ENCODE measurements at places on chromosomes 7 and 10.

- no peak for DNase-seq
These were observed 9.5 kb downstream of the PLXDC2 start for GRCh38 chr10:19825700-19826099.

- DNase-seq = no peak
These were observed 226.9 kb upstream of the SHH start for GRCh38 chr7:156039194-156039593.

- peak; percentile 83 for DNase-seq
These were observed 240.2 kb downstream of the ADAM12 start for GRCh38 chr10:126147866-126148587.

DNA sequence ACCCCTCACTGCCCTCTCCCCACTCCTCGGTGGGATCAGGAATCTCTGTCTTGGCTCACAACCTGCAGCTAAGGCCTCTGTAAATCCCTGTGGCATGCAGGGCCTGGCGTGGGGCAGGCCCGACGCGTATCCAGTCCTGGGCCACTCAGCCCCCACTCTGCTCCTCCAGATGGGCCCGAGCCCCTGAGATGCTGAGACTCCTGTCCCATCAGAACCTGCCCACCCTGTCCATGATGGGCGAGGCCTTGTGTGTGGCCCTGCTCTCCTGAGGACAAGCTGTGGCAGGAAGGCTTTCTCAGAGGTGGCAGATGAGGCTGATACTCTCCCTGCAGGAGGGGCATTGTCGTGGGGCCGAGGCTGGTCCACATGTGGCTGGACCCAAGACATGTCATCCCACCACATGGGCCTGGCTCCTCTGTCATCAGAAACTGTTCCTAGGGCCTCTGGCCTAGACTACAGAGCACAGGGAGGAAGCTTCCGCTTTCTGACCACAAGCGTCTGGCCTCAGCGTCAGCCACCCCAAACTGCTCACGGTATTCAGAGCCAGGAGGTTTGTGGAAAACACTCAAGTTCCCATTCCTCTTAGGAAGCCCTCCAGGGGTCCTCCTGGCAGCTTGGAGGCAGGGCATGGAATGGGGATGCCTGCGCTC, 6.0 kb downstream of the ALOX5 start:
- DNase-seq = no peak

DNA sequence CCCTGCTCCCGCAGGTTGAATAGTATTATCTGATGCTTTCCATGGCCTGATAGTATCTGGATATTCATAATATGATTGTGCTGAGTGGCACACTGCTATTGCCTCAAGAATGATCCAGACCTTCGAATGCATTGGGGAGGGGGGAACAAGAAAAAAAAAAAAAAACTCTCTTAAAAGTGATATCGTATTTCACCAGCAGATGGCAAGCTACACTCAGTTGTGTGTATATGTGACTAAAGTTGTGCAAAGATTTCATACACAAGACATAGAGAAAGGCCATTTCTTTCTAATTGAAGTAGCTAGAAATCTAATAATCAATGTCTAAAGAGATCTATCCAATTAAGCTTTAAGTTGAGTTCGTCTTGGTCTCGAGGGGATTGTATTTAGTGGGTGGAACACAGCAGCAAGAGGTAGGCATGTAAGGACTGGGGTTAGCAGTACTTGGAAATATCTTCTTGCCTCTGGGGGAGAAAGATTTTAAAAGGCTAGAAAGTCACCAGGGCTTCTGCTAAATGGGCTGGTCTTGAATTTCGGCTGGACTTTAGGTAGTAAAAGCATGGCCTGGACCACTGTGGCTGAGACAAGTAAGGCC, 15.3 kb downstream of the SFRP4 start:
- DNase-seq = peak; percentile 73

GRCh38 chr10:117574498-117575146, 32.1 kb downstream of the EMX2 start:
- no peak for DNase-seq

GRCh38 chr7:55425141-55425752, 60.1 kb downstream of the LANCL2 start:
- no peak for DNase-seq

DNA sequence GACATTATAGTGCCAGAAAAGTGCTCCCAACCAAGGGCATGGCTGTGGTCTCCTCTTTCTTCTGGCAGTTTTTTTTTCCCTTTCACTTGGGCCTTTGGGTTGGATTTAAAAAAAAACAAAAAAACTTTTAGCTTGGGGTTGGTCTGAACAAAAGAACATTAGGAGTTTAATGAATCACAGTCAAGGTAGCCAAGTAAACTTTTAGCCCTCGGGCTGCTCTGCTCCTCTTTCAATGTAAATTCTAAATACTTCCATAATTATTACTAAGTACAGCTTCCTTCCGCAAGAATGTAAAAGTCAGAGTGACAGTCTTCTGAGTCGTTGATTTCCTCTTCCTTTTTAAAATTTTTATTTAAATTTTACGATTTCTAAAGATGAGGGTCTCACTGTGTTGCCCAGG, 79.2 kb downstream of the NRF1 start:
- DNase-seq = no peak

- no peak for DNase-seq
These were observed 19.0 kb upstream of the ELFN1 start for GRCh38 chr7:1651031-1651446.

DNA sequence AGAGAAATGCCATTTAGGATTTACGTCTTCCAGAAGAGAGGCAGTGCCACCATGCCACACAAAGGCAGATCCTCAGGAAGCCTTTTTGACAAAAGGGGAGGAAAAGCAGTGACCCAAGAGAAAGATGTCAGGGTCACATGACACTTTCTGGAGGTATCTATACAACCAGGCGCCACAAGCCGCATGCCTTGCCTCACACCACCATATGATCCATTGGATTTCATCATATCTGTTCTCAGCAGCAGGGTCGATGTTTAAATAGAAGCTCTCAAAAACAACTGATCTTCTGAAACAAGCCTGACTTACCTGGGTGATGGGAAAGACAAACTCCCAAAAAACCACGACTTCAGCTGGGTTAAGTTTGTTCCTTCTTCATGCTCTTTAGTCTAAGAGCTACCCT, 52.5 kb upstream of the UNC5B start:
- no peak for DNase-seq

Data from astrocyte of the spinal cord (primary cell).